ENCODE measurements at places on chromosomes 3 and 15.

DNA sequence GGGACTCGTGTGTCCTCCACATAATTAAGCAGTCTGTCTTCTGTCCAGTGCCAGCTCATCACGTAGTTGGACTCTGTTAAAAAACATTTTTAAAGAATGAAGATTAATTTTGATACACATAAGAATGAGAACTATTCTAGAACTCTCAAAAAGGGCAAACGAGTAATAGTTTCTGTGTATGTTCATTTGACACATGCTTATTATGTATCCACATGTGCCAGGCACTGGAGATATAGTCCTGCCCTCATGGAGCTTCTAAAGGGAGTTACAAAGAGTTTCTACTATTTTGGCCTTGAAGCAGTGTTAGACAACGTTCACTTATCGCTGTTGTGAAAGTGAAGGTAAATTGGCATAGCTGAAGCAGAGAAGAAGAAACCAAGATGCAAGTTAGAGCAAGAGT lies 326.7 kb upstream of the CTDSPL start:
- no peak for DNase-seq

- DNase-seq: no peak
Measured at GRCh38 chr15:70605606-70606410, 157.6 kb downstream of the UACA start.

GRCh38 chr15:60017538-60018520 lies 13.7 kb downstream of the FOXB1 start:
- DNase-seq: no peak

- no peak for DNase-seq
Measured at GRCh38 chr15:50605462-50605861, 59.0 kb upstream of the USP50 start.

GRCh38 chr15:67240235-67241131 lies 14.0 kb downstream of the AAGAB start:
- no peak for DNase-seq

DNA sequence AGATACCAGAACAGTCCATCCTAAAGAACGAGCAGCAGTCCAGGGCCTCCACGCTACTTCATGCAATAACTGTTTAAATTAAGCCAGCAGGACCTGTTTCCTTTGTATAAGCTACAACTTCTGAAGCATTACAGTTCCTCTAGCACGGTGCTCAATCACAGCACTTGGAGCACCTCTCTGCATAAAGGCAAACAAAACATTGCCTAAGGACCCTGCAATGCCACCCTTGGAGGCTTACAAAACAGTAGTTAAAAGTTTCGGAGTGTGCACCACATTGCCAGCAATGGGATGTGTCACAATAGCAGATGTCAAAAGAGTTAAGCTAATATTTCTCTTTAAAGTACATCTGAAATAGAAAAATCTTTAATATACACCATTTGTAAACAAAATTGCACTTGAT lies 2.6 kb upstream of the VPS39 start:
- no peak for DNase-seq

DNA sequence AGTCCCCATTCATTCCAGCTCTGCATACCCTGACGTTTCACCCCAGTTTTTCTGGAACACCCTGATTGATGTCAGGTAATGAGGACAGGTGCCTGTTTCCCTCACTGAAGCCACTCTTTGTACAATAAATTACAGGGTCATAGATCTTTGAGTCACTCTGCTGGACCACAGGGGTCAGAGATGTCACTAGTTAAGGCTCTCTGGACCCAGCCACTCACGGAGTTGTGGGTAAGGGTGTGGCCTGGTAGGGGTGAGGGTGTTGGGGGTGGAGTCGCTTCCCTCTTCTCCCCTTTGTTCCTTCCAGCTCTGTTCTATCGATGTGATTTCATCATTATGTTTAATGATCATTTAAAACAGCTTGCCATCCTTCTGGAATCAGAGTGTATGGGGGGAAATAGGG lies 512 bp downstream of the IQCF5 start:
- DNase-seq: no peak

DNA sequence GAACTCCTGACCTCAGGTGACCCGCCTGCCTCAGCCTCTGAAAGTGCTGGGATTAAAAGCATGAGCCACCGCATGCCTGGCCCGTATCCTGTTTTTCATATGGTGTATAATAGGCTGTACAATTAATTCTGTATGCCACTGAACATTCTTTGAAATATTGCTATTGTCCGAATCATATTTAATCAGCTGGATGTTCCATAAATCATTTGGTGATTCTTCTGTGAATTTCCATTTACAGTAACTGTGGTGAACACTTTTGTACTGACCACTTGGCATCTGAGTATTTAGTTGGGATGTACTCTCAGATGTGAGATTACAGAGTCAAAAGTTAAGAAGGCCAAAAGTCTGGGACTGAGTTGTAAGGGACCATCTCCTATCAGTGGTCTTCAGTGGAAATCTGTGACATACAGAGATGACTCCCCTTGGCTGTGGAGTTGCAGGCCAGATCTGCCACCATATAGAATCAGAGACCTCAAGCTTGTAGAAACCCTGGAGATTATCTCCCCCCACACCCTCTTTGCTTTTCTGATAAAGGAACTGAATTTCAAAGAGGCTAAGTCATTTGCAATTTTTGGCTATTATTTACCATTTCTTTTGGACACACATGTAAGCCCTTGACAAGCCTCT lies 25.7 kb upstream of the DYNC1LI1 start:
- DNase-seq: no peak

DNA sequence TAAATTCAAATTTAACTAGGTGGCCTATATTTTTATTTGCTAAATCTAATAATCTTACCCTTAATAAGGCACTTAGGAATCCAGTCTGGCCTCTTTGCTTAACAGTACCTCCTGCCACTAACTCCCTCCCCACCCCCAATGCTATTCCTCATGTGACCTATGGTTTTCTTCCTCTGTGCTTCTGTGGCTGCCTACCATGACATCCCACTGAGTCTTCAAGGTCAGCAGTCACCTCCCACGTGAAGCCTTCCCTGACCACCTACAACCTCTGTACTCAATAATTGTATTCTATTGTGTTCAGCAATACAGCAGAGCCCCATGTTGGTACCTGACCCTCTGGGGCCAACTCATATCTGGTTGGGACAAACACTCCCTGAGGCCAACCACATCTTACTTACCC lies 9.7 kb downstream of the PARP16 start:
- DNase-seq: no peak

DNA sequence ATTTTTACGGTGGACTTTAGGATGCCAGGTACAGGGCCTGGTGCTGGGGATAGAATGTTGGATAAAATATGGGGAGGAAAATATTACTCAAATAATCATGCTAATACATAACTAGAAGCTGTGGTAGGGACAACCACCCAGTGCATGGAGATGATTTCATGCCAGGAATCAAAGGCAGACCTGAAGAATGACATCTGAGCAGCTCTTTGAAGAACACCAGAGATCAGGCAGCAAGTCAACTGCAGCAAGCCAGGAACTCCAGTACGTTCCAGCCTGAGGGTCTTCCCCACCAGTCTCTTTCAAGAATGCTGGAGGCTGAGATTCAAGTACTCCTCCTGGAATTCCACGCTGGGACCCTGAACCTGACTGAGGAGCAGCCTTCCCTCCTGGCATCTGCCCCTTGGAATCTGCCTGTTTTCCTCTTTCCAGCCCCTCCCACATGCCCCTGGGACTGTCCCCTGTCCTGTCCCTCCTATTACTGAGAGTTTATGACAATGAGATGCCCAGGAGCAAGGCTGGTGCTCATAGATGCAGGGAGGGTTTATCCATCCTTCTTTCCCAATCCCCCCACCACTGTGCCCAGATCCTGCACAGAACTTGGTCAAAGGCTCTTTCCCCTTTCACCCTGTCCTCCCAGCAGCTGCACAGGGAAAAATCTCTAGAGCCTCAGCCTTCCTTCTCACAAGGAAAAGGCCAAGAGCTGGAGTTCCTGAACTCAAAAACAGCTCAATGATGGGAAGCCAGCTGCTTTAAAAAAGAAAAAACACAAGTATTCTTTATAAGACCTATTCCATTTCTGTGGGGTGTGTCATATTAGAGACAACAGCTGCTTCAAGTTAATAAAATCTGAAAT lies 68.0 kb downstream of the PDZRN3 start:
- DNase-seq: no peak

GRCh38 chr3:112005091-112005672 lies 6.5 kb downstream of the TAGLN3 start:
- no peak for DNase-seq

- no peak for DNase-seq
Measured at GRCh38 chr15:72566973-72567372, 87.5 kb upstream of the GOLGA6B start.

DNA sequence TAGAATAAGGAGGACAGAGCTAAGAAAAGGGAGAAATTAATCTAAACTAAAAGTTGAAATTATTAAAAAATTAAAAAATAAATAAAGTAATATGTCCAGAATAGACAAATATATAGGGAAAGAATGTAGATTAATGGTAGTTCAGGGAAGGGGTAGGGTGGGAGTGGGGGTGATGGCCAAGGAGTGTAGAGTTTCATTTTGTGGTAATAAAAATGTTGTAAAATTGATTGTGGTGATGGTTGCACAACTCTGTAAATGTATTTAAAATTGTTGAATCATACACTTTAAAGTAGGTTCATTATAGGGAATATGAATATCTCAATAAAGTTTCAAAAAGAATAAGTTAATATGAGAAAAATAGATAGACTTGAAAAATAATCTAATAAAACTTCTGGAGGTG lies 21.0 kb upstream of the FNDC3B start:
- DNase-seq: no peak

GRCh38 chr15:56608993-56609392 lies 124.3 kb downstream of the ZNF280D start:
- no peak for DNase-seq

GRCh38 chr15:39919748-39920509 lies at the start of gene GPR176:
TSS of gene GPR176 (minus strand) at chr15:39920266. CDS start at chr15:39920026, 240 bp downstream.
- DNase-seq: no peak

DNA sequence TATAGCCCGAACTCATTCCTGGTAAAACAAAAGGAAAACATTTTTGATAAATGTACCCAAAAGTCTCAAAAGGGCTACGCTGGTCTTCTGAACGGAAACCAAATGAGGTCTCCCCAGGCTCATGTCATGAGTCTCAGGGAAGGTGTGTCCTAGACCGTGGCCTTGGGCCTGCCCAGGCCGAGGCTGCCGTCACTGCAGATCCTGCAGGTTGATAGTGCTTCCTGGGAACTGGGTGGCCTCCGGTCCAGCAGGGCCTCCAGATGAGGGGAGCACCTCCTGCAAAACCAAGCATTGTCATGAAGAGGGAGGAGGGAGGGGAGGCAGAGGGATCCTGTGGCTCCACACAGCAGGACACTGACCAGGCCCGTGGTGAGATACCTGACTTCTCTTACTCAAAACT lies 37.5 kb downstream of the ZXDC start:
- DNase-seq: no peak

GRCh38 chr3:33430061-33430460 lies 10.1 kb downstream of the UBP1 start:
- no peak for DNase-seq

GRCh38 chr15:44010089-44010488 lies 183.3 kb downstream of the WDR76 start:
- DNase-seq: no peak

DNA sequence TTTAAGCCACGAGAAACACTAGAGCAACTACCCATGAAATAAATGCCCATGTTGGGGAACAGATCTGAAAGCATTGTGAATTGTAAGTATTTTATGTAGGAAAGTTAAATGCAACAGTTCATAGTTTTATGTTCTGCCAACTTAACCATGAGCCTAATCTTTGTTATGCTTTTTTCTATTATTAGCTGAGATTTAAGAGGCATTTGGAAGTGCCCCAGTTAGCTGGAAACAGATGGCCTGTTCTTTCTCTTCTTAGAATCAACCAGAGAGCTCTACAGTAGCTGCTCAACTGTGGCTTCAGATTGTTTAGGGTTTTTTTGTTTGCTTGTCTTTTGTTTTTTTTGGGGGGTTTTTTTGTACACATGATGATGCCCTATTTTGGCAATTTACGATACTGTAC lies 284.4 kb downstream of the KCNH8 start:
- no peak for DNase-seq

DNA sequence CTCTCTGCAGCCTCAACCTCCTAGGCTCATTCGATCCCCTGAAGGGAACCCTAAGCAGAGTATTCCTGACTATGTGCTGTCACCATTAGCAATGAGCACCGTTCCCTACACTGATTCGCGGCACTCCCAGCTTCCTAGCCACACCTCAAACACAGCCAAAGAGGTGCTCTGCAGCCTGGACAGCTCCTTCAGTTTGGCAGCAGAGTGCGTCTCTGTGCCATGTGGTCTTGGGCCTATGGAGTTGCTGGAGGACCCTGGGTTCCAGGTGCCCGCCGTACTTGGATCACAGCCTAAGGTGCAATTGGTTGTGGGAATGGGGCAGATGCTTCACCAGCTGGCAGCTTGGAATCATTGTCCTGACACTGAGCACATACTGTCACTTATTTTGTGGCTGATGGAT lies 17.3 kb upstream of the IL12A start:
- no peak for DNase-seq

GRCh38 chr3:21073561-21073960 lies 677.4 kb downstream of the ZNF385D start:
- no peak for DNase-seq

GRCh38 chr3:155741101-155741500 lies 3.8 kb downstream of the PLCH1 start:
- DNase-seq: no peak

GRCh38 chr3:141366285-141367037 lies 1.8 kb upstream of the ZBTB38 start:
- no peak for DNase-seq

DNA sequence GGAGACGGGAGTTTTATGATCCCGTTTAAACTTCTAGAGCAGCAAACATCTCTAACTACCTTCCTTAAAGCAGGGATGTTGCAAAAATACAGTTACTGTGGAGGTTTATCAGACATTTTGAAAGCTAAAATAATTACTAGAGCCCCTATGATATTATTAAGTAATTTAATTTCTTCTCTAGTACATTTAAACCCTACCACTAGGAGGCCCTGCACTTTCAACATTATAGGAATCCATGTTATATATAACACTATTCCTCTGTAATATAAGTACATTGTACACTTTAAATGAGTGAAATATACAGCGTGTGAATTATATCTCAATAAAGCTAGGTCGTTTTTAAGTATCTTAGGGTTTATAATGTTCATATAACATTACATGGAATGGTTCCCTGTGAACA lies 11.5 kb downstream of the SETMAR start:
- DNase-seq: no peak

DNA sequence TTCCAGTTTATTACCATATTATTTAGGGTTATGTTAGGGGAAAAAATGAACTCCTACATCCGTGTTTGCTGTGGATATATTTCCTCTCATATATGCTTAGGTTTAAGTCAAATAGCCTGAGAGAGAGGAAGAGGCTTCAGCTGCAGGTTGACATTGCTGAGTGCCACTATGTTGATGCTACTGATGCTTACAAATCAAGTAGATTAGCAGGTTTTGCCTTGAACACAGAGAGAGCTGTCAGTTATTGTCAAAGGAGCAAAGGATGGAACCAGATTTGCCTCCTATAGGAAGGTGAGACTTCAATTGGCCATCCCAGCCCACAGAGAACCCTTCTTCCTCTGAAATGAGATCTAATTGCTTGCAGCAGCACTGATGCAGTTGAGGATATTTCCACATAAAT lies 339.2 kb downstream of the CADM2 start:
- no peak for DNase-seq
